ENCODE measurements at places on chromosomes 1 and 21.
A peak's percentile ranks its signal among the peaks of the same experiment; 100 is the strongest.

DNA sequence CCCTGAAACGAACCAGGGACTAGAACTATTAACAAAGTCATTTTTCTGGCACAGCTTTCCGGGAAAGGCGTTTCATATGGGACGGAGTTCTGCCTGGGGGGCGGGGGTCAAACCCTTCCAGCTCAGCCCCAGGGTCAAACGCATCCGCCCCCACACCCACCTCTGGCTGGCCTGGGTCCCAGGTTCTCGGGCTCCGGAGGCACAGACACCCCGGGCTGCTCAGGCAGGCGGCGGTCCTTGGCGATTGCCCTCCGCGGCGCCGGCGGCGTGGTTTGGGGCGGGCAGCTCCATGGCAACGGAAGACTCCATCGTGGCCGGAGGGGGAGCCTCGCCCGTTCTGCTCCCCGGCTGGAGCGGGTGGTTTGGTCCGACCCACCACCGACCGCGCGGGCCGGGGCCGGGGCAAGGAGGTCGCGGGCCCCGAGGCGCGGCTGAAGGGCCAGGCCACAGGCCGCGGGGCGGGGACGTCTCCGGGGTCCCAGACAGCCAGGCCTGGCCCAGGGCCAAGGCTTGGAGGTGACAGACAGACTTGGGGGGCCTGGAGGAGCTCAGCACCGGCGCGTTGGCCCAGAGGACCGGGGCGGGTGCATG lies at the start of gene CFAP74:
Gene CFAP74 (minus strand): TSS at position 246 of the 591 bp plus-strand sequence. CDS start 12,830 bp downstream, outside the sequence.
- DNase-seq, result peak; percentile 58

- DNase-seq, result peak; percentile 81
Observed at GRCh38 chr1:247528812-247529474, 7.3 kb downstream of the OR2C3 start.

DNA sequence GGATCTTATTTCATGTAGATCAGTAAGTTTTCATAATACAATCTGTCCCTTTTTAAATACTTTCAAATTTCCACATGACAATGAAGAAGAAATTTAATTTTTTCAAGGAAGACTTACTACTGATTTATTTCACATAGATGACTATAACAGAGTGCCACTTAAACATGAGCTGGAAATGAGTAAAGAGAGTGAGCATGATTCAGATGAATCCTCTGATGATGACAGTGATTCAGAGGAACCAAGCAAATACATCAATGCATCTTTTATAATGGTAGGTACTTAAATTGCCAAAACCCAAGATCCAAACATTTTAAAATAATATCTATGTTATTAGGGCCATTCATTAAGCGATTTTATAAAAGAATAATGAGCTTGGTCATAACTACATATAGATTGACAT lies 110.4 kb downstream of the PTPRC start:
- no peak for DNase-seq

- no peak for DNase-seq
Observed at GRCh38 chr1:60448850-60449249, 375.3 kb upstream of the C1orf87 start.

DNA sequence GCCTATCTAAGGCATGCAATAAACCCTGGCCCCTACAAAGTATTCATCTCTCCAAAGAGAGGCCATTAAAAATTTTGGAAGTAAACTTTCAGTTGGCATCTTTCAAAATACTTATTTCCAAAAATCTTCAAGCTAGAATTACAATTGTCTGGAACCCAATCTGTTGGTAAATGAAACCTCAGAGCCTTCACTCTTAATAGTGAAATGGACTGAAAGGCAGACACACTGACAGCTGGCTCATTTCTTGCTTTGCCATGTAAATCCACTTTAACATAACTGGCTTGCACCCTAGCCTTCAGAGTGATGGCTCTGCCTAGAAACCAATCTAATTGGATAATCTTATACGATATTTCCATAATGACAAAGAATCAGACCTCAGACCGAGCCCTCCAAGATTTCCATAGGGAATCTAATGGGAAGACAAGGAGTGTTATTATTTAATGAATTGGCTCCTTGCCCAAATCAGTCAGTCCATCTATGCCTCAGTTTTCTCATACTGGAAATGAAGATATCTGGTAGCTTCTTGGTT lies 9.2 kb upstream of the PALMD start:
- no peak for DNase-seq

- no peak for DNase-seq
Observed at GRCh38 chr1:183288583-183288982, 102.5 kb downstream of the LAMC2 start.

GRCh38 chr1:153352523-153352922 lies 3.9 kb upstream of the PGLYRP4 start:
- DNase-seq, result peak; percentile 74

DNA sequence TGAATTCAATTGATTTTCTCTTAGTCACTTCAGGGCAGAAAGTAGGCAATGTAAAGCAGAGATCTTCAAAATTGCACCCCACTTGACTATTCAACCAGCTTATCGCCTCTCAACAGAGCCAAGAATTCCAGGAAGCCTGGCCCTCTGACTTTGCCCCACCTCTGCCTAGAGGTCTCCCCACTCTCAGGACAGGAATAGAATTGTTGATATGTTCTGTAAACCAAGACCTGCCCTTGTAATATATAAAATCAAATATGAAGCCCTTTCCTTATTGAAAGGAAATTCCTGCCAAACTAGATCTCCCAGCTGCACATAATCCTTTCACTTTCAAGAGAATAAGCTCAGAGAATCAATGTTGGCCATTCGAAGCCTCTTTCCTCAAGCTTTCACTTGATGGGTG lies 116.1 kb upstream of the DPT start:
- DNase-seq, result no peak

- DNase-seq, result peak; percentile 96
Observed at GRCh38 chr1:67978890-67979516, 71.4 kb downstream of the DIRAS3 start.

- no peak for DNase-seq
Observed at GRCh38 chr21:44199448-44199847, 41.3 kb downstream of the ICOSLG start.

GRCh38 chr1:20578062-20578461 lies 10.8 kb upstream of the CDA start:
- no peak for DNase-seq

DNA sequence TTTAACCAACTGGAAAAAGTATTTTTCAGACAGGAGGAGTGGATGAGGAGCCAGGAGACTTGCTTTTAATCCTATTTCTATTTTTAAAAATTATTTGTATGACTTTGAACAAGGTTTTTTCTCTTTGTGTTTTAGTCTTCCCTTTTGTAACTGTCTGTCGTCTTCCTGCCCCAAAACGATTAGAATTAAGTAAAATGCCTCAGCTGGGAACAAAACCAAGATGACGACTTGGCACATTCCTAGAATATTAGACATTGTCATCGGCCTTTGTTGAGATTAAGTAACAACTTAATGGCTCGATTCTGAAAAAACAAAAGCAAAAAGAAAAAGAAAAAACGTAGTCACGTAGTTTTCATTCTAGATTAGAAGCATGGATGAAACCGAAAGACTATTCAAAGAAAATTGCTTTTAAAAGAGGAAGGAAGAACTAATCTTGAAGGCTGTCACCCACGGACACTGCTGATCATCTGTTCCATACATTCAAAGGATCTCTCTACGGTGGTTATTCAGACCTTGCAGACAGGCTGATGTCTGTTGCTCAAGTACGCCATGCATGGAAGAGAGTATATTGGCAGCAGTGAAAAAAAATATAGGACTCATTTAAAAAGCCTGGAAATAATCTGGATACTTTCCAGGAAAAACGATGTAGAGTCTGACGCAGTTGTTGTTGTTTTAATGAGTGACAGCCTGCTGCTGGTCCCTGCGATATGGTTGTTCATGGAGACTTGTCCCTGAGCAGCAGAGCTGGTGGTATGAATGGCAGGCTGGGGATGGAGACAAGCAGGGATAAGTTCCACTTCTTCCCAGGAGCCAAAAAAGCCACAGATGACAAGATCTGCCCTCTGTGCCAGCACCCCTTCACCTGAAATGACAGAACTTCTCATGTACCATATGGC lies 16.8 kb downstream of the GNG4 start:
- DNase-seq, result no peak

GRCh38 chr1:36673202-36673601 lies 190.5 kb upstream of the CSF3R start:
- no peak for DNase-seq

- DNase-seq, result peak; percentile 17
Observed at GRCh38 chr1:21216835-21217811, 40.4 kb upstream of the EIF4G3 start.

DNA sequence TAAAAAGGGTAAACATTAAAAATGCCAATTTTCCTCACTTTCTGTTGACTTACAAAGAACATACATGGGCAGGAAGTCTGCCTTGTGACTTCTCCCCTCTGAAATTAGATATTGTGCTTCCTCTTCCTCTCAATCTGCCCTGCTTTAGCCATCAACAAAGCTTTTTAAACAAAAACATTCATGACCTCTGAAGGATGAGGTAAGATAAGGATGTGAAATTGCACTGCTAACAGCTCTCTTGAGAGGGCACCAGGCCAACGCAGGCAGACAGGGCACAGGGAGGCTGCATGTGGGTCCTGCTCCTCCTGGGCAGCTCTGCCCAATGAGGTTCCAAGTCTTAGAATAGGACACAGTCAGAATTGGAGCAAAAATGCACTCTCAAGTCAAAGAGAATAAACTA lies 62.1 kb downstream of the DEGS1 start:
- no peak for DNase-seq

- DNase-seq, result no peak
Observed at GRCh38 chr1:226325178-226325577, 16.2 kb upstream of the LIN9 start.

DNA sequence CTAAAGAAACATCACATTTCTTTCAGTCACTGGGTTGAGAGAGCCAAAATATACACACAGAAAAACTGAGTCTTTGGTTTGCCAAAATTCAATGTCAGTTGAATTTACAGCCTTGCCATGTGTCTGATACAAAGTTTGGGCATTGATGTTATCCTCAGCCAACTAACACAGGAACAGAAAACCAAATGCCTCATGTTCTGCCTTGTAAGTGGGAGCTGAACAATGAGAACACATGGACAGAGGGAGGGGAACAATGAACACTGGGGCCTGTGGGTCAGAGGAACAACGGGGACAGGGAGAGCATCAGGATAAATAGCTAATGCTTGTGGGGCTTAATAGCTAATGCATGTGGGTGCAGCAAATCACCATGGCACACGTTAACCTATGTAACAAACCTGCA lies 39.6 kb upstream of the C21orf91 start:
- DNase-seq, result no peak

GRCh38 chr1:43705334-43705733 lies 2.0 kb upstream of the ST3GAL3 start:
- DNase-seq, result no peak

DNA sequence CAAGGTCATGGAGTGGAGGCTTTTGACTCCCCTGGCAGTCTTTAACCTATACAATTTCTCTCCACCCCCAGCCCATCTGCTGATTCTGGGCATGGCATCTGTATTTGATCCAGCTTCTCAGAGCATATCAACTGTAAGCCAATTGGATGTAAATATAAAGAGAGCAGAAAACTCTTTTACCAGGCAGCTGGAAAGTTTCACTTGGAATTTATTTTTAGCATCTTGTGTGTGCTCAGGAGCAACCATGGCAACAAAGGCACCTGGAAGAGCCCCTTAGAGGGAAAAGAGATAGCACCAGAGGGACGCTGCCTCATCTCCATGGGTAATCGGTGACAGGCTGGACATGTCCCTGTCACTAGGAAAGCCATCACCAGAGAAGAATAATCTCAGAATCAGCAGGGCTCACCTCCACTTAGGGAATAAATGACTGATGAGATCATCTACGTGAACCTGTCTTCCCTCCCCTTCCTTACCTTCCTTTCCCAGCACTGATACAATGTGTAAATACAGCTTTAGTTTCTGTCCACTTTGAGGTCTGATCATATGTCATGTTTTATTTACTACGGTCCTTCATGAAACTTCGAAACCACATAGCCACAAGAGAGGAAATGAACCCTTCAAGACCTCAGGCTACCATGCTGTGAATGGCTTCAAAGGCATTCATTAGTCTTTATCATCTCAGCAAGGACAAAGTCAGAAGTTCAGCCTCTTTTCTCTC lies 25.3 kb upstream of the SIPA1L2 start:
- DNase-seq, result peak; percentile 83

DNA sequence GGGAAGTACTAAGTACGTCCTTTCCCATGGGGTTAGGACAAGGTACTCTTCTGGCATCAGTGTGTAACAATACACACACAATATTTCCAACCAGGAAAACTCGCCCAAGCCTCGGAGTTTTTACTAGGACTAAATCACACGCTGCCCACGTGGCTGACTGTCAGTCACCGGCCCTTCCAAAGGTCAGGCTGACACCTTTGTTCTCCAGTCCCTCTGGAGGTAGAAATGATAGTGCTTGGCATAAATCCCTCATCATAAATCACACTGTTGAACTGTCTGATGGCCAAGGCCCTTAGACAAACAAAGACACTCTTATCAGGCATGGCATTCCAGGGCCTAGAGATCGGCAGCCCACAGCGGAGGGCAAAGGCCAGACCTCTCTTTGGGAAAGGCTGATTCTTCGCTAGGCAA lies 16.9 kb upstream of the SLAMF9 start:
- DNase-seq, result peak; percentile 83

Measured in SW480 (cell line).